ENCODE measurements at places on chromosomes 11 and 22.

- no peak for DNase-seq
Measured at GRCh38 chr22:17576470-17576869, 13.2 kb downstream of the SLC25A18 start.

- no peak for DNase-seq
Measured at GRCh38 chr11:67999704-68000103, 4.2 kb downstream of the UNC93B1 start.

DNA sequence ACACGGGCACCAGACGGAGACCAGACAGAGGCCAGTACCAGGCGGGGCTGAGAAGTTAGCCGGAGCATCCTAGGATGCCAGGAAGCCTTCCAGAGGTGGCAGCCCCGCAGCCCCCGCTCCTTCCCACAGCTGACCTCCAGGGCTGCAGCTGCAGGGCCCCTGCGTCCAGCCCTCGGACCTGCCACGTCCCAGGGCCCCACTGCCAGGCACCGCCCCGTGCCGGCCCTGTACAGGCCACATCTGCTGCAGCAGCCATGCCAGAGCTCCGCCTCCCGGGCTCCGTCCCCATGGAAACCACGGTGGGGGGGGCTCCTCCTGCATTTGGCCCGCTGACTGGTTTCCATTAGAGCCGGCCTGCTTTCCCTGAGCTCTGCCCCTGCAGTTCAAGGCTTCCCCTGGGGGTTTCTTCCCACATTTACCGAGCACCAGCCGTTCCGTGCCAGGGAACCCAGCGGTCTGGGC lies 62.5 kb upstream of the PPARA start:
- DNase-seq, result no peak

GRCh38 chr11:118641397-118642019 lies 34.1 kb downstream of the PHLDB1 start:
- no peak for DNase-seq

DNA sequence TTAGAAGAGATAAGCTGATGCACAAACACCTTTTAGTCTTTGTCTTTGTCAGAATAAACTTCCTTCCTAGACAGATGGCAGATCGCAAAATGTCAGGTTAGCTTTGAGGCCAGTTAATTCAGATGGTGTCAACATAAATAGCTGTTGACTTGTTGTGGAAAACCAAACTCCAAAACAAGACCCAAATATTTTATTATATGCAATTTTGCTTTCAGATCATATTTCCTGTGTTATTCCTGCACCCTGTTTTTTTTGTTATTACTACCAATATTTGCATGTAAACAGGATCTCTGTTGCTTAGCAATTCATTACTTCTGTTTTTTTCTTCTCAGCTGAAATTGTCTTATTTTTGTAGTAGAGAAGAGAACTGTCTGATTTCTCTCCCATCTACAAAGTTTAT lies 316.0 kb downstream of the ETS1 start:
- DNase-seq, result no peak

- no peak for DNase-seq
Measured at GRCh38 chr11:22878039-22878438, 17.8 kb upstream of the CCDC179 start.

- DNase-seq, result no peak
Measured at GRCh38 chr22:19579115-19579811, 55.1 kb upstream of the CLDN5 start.

DNA sequence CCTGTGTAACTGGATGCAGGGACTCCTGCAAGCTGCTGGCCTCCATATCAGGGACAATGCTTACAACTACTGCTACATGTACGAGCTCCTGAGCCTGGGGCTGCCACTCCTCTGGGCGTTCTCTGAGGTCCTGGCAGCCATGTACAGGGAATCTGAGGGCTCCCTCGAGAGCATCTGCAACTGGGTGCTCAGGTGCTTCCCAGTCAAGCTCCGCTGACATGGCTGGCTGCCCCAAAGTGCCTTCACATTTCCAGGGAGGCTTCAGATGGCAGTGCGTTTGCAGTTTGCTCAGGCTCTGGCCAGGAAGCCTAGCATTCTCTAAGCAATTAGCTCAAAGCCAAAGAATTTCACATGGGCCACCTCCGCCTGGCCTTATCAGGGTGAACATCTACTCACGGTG lies 117.4 kb upstream of the PARVA start:
- DNase-seq, result no peak

GRCh38 chr22:19995611-19996339 lies 20.8 kb downstream of the ARVCF start:
- no peak for DNase-seq

- DNase-seq, result no peak
Measured at GRCh38 chr22:43923631-43924464, at the start of gene PNPLA3. PNPLA3 (plus strand) TSS chr22:43923805; CDS start chr22:43923912, 107 bp downstream.

- no peak for DNase-seq
Measured at GRCh38 chr11:4662876-4663275, 19.1 kb downstream of the OR51E1 start.

- DNase-seq, result no peak
Measured at GRCh38 chr11:109582470-109582869, 160.5 kb downstream of the C11orf87 start.

DNA sequence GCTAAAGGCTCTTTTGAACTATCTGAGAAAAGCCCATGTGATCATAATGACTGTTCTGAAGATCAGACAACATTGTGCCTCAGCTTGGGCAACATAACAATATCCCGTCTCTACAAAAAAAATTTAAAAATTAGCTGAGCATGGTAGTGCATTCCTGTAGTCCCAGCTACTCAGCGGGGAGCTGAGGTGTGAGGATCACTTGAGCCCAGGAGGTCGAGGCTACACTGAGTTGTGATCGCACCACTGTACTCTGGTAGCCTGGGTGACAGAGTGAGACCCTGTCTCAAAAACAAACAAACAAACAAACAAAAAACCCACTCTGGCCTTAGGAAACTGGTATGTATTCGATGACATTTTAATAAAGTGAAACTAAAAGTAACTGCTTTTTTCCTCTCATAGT lies 1526.8 kb upstream of the TENM4 start:
- DNase-seq, result no peak

DNA sequence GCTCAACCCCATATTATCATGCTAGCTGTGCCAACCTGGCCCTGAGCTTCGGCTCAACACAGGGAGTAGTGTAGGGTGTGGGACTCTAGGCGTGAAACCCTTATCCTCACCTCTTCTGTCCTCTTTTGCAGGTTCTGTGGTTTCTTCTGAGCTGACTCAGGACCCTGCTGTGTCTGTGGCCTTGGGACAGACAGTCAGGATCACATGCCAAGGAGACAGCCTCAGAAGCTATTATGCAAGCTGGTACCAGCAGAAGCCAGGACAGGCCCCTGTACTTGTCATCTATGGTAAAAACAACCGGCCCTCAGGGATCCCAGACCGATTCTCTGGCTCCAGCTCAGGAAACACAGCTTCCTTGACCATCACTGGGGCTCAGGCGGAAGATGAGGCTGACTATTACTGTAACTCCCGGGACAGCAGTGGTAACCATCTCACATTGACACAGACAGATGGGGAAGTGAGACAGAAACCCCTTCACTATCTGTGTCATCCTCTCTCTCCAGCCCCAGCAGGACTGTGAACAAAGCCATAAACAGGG lies 76.4 kb downstream of the GGTLC2 start:
- DNase-seq, result no peak

GRCh38 chr11:116925050-116925449 lies 87.6 kb upstream of the APOA1 start:
- DNase-seq, result no peak

- no peak for DNase-seq
Measured at GRCh38 chr22:19483481-19484244, 3.9 kb downstream of the CDC45 start.

GRCh38 chr11:121683791-121684190 lies 231.0 kb upstream of the SORL1-AS1 start:
- DNase-seq, result no peak

DNA sequence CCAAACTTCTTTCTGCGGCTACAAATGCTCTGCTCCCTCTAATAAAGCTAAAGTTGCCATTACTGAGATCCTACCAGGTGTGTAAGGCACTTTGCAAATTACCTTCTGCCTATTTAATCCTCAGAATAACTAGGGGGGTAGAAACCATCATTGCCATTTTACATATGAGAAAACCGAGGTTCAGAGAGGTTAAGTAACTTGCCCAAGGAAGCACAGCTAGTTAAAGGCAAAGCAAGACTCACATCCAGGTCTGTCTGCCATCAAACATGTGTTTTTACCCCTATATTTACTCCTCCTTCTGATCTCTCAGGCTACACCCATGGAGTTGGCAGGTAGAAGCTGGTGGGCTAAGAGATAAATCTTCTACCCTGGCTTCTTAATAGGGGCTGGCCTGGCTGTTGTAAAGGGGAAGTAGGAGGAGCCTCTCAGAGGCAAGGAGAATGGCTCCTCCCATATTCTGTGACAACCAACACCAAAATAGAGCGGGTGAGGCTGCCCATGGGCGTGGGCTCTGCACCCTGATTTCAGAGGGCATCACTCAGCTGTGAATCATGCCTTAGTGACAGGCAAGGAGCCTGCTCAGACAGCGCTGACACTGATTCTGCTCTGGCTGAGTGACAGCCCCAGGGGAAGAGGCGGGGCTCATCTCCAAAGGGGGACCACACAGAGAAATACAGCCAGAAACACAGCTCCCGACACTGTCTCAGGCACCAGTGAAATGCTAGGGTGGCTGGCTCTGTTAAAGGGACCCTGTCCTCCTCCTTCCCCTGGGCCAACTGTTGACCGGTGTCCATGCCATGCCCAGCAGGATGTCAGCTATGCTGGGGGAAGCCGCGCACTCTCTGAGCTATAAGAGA lies 106.8 kb downstream of the ABTB2 start:
- DNase-seq, result no peak

GRCh38 chr22:45783690-45784089 lies 112.1 kb downstream of the ATXN10 start:
- DNase-seq, result no peak

GRCh38 chr11:116415095-116415494 lies 357.7 kb downstream of the BUD13 start:
- DNase-seq, result no peak

DNA sequence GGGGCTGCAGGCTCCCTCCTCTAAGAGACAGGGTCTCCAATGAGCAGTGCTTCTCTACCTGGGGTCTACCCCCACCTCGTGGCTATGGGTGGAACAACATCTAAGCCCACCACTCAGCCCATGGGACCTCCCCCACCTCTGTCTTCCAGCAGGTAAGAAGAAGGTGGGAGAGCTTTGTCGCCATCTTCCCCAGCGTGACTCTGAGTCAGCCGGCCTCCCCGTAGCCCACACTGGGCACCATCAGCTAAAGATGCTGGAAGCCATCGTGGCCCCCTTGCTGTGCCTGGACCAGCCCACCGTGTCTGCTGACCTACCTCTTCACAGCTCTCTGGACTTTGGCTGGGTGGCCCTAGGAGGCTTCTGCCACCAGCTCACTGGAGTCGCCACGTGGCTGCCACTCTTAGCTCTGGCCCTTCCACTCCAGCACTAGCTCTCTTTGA lies 944 bp downstream of the C11orf86 start:
- DNase-seq, result no peak

DNA sequence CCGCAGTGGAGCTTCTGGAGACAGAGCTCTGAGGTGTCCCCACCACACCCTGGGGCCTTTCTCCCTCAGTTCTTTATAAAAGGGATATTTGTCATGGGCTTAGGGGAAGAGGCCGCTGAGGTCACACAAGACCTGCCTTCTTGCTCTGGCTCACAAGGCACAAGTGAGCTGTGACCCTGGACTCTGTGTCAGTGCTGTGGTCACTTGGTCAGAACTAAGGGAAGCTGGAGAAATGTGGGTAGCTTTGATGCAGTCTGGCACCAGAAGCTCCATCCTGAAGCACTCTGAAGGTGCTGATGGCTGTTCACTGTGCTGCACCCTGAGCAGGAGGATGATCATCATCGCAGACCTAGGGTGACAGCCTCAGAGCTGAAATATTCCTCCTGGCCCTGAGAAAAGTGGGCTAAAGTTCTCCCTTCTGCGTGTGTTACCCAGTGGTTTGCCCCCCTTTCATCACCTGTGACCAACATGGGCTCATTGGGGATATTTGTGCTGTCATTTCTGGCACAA lies 28.1 kb upstream of the VPREB1 start:
- no peak for DNase-seq

DNA sequence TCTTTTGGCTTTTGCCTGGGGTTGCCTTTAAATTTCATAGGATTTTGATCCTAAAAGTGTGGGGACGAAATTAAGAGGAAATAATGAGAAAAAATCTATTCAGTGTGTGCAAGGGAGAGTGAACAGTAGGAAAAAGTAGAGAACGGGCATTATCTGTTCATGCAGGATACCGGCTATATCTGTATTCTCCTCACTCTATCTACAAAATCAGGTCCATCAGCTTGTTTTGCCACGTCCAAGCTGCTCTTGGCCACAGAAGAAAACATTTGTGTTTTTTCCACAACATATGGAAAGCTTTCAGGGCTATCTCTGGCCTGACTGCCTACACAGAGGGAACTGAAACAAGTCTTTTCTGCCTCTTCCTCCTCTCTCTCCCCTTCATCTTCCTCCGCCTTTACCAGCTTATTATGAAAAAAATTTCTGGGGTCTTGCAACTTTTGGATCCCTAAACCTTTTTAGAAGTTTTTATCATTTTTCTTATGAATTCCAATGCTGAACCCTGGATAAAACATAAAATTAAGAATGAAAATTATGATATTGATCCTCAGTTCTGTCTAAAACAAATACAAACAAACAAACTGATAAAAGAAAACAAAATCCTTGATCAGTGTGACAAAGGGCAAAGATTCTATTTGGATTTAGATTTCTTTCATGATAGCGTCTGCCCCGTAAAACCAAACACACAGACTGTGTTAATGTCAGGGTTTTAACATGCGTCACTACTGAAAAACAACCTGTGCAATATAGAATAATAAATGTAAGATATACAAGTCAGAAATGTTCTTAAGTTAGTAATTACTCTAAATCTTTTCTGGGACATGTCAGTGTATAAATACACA lies 219.7 kb downstream of the CNTN5 start:
- no peak for DNase-seq

DNA sequence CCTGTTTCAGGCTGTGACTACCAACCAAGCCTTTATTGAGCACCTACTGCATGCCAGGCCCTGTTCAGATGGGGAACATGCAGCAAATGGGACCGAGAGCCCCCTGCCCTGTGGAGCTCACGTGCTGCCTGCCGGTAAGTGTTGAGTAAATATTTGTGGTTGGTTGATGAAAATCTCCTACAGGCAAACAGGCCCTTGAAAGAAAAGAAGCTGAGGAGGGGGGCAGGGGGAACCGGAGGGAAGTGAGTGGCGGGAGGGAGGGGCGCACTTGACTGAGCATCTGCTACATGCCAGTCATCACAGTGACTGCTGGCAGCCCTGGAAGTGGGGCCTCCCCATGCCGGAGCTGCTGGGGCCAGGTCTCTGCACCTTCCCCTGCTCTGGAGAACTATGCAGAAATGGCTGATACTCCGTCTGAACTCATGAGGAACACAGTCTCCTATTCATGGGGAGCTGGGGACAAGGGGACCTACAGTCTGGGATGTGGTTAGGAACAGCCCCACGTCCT lies 34.2 kb downstream of the MACROD1 start:
- no peak for DNase-seq

- DNase-seq, result no peak
Measured at GRCh38 chr11:12064136-12064953, 46.0 kb upstream of the MICAL2 start.

- DNase-seq, result no peak
Measured at GRCh38 chr22:21646608-21647590, 4.8 kb downstream of the SDF2L1 start.

- no peak for DNase-seq
Measured at GRCh38 chr22:46693634-46694415, 44.2 kb downstream of the CERK start.

- DNase-seq, result no peak
Measured at GRCh38 chr11:78080084-78080817, 589 bp upstream of the NDUFC2 start.

- DNase-seq, result no peak
Measured at GRCh38 chr22:45577746-45578523, 75.3 kb downstream of the FBLN1 start.

- no peak for DNase-seq
Measured at GRCh38 chr11:102448869-102449224, 3.7 kb downstream of the TMEM123 start.
